ENCODE measurements at places on chromosomes 5 and 9.

GRCh38 chr9:38437193-38437823 is 13.1 kb upstream of the IGFBPL1 start:
- DNase-seq, result no peak

DNA sequence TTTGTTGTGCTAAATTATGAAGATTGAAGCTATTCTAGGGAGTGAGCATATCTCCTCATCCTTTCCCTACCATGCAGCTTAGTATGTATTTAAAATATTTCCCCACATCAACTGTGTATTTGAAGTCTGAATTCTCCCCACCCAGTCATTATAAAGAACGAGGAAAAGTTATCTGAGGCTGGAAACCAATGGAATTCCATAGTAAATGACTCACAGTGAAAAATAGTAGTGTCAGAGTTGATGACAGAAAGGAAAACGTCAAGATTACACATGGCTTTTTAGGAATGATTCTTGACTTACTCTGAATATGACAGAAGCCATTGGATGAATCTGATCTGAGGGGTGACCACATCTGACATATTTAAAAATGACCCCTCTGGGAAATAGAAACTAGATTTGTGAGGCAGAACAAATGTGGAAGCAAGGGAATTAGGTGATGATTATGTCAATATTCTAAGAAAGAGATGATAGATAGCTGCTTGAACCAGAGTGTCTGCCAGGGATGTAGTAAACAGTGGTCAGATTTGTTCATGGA is 1768.9 kb upstream of the CDH9 start:
- DNase-seq, result no peak

DNA sequence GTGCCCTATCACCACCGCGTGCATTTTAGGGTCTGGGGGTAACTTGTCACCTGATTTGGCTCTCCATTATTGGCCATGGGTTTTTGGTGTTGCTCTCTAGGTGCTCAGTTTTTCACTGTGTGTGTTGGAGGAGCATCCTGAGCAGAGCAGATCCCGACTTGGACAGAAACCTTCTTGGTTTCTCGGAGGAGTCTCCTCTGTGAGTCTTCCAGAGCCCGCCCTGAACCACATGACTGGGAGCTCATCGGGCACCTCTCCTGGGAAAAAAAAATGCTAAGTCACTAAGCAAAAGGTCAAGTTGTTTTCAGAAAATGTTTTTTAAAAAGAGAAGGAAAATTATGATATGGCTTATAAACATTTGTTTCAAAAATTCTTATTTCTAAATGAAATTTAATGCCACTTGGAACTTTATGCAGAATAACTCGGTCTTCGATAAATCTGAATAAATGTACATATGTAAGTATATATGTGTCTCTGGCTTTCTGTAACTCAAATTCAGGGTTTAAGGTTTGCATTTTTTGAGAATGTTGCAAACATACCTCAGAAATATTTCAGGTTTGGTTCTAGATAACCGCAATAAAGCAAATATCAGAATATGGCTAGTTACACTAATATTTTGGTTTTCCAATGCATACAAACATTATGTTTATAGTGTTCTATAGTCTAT is 255.2 kb downstream of the AUH start:
- DNase-seq, result no peak

DNA sequence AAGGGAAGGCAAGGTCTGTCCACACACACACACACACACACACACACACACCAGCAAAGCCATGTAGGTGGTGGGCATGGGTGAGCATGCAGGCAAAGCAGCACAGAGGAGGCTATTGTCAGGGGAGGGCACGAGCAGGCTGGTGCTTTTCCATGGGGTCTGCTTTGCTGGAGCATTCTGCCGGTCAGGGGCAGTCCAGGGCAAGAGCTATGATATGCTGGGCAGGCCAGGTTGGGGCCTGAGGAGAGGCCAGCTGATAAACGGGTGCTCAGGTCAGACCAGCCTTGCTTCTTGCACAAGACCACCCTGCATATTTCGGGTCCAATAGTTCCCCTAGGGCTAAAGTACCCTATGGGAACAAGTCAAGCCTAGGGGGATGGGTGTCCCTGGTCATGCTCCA is 253.9 kb upstream of the DMAC1 start:
- DNase-seq, result no peak

- no peak for DNase-seq
These were observed 339.9 kb downstream of the ACTL7B start for GRCh38 chr9:108515856-108516255.

DNA sequence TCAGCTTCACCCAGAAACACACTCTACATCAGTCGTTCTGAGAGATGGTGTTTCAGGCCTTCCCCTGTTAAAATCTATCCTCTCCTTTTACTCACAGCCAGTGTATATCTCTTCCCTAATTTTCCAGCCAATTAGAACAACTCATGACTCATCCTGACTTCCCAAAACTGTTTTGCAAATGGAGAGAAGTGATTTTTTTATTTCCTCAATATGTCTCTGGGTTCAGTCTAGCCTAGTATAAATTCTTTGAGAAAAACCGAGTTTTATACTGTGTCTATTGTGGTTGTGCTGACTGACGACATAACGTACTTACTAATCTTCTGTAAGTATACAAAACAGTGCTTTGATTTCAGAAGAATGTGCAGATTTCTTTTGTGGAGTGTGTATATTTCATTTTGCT is 28.4 kb upstream of the CAST start:
- DNase-seq, result no peak

DNA sequence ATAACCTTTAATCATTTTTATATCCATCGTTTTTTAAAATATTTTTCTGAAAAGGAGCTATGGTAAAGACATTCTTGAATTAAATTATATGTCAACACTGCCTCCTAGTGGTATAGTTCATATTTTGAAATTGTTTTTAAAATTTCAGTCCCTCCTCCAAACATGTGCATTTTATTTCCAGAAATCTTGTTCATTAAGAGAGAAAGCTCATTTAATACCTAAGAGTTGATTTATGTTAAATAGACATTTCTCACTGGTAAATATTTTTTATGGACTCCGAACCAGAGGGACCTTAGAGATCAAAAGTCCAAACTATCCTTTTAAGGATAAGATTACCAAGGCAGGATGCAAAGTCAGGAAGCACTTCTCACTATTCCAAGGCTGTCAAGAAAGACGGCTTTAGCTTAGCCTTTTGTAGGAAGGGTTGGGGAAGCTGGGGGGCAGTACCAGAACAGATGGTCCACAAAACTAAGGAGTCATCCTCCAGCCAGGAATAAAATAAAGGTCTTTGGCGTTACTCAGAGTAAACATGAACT is 21.6 kb downstream of the BHMT start:
- DNase-seq, result no peak

GRCh38 chr9:89999176-89999533 is 394.3 kb downstream of the GADD45G start:
- no peak for DNase-seq

DNA sequence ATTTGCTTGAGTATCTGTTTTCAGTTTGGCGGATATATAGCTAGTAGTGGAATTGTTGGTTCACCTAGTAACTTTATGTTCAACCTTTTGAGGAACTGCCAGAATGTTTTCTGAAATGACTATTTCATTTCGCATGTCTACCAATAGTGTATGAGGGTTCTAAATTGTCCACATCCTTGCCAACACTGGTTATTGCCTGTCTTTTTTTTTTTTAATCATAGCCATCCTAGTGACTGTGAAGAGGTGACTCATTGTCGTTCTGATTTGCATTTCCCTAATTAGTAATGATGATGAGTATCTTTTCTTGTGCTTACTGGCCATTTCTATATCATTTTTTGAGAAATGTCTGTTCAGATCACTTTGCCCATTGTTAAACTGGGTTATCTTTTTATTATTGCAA is 52.5 kb downstream of the PRLR start:
- DNase-seq, result no peak

DNA sequence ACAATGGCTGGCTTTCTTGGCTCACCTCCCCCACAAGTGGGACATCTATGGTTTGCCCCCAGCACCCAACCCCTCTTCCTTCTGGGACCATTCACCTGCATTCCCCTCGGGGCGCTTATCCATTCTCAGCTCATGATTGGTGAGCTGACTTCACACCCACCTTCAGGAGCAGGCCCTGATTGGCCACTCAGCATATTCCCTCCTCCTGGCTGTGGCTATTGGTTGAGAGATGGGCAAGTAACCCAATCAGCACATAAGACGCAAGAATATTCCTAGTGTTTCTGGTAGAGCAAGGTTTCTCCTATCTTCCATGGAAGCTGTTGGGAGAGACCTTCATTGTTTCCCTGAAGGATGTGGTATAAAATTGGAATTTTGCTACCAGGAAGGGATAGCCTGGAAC is 22.7 kb upstream of the UNC5A start:
- no peak for DNase-seq

- DNase-seq, result no peak
These were observed 345 bp downstream of the DNAI1 start for GRCh38 chr9:34458959-34459340.

GRCh38 chr5:91132550-91132949 is 250.6 kb downstream of the ARRDC3 start:
- no peak for DNase-seq

- DNase-seq, result no peak
These were observed 8.3 kb downstream of the NFIL3 start for GRCh38 chr9:91415290-91415689.

DNA sequence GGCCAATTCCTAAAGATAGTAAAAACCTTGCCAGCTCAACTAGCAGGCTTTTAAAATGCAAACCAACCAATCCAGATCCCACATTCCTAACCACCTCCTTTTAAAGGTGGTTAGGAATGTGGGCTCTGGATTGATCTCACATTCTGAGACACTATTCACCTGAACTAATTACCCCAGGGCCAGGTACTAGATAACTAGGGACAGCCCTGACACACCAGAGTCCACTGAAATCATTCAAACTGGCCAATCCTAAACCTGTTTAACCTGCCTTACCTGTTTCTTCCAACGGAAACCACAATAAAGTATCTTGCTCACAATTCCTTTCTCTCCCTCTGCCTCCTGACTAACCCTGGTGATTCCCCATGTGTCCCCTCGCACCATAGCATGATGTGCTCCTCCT is 168.3 kb upstream of the DMAC1 start:
- DNase-seq, result no peak

DNA sequence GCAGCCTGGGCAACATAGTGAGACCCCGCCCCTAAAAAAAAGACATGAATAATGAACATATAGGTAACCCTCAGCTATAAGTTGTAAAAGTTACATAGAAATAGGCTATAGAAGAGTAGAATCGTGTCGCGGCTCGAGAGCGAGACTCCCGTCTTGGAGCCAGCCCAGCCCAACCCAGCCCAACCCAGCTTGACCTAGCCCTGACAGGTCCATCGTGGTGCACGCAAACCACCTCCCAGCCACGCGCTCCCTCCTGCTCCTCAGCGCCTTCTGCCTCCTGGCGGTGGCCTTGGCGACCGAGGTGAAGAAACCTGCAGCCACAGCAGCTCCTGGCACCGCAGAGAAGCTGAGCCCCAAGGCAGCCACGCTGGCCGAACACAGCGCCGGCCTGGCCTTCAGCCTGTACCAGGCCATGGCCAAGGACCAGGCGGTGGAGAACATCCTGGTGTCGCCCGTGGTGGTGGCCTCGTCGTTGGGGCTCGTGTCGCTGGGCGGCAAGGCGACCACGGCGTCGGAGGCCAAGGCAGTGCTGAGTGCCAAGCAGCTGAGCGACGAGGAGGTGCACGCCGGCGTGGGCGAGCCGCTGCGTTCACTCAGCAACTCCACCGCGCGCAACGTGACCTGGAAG is 10.8 kb downstream of the KIF24 start:
- no peak for DNase-seq

- DNase-seq, result no peak
These were observed 30.8 kb downstream of the CNTRL start for GRCh38 chr9:121105531-121105930.

DNA sequence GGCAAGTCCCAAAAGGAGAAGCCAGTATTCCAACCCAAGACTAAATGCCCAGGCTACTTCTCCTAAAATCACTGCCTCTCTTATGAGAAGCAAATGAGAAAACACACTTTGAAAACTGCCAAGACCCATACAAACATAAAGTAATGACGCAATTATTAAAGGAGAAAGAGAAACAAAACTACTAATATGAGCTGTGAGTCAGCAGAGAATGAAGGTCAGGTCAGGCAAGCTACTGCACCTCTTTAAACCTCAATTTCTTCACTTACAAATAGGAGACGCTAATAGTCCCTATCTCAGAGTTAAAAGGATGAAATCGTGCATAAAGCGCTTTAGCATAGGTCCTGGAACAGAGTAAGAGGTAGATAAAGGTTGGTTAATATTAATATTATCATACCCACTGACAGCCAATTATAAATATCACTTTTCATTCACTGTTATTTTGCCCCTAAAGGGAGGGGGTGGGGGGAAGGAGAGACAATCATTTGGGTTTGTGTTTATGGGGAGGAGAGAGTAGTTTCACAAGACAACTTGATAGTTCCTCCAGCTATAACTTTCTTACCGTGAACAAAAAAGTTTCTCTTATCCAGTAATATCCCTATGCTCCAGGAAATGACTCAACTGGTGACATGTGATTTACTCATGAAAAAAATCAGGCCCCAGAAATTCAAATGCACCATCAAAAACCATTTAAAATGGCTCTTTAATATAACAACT is 3.6 kb downstream of the PSMB7 start:
- DNase-seq, result no peak

DNA sequence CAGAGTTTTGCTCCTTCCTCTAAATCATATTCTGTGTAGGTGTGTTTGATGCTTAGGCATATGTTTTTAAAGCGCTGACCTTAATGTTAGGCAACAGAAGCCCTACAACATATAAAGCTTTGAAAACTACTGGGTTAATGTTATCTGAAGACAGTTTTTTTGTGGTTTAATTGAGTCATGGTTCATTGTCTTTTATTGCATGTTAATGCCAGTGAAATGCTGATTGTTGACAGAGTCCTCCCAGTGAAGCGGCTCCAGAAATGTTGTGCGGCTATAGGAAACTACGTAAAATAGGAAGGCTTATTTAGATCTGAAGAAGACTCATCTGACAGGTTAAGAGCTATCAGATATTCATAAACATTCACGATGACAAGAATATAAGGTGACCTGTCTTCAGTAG is 424.6 kb downstream of the CCDC171 start:
- no peak for DNase-seq

DNA sequence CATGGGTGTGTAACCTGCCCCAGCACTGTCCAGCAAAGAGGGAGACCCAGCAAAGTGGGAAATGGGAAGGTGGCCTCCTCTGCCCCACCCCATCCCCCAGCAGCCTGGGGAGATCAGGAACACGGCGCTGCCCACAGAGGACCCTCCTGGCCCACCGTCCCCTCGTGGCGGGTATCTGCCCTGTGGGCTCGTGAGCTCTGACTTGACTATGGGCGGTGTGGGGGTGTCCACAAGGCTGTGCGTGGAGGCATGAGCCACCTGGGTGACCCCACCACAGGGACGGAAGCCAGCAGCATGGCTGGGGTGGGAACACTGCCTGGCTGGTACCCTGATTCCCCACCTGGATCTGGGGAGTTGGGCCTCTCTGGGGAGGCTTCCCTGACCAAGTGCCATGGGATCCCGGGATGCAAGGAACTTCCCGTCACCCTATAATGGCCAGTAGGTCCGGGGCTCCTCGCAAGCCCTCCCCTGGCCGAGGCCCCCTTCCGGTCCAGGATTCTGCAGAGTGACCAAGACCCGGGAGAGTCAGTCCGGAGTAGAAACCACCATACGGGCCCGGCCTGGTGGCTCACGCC is 29.3 kb upstream of the SLC6A19 start:
- DNase-seq, result no peak

Data from activated T-cell treated with anti-CD3 and anti-CD28 coated beads, Interleukin-2, amount 50 U/mL, for 48 hours (primary cell).